Left lung (tissue), 14 donors: ENCODE measurements at places on chromosomes 2 and 18. TPM values are rescaled to one million over a fixed set of nuclear protein-coding genes. Genes with fewer than 3 reads are reported as not detected.

GRCh38 chr2:207341112-207341750 is 175.5 kb upstream of the KLF7 start:
- no peak for DNase-seq

GRCh38 chr2:31271851-31272267 is 37.9 kb downstream of the EHD3 start:
- no peak for DNase-seq

DNA sequence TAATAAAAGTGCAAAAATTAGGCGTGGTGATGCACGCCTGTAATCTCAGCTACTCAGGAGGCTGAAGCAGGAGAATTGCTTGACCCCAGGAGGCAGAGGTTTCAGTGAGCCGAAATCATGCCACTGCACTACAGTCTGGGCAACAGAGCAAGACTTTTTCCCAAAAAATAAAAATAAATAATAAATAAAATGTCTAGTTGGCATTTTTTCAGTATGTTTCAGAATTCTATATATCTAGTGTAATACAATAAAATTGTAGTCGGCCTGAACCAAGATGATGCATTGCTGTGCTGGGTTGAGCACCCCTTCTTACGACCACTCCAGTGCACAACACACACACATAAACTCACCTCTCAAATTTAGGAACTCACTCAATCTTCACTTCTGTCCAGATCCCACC is 108.2 kb downstream of the XIRP2 start:
- no peak for DNase-seq

- DNase-seq: no peak
These were observed 95.7 kb upstream of the SLC39A10 start for GRCh38 chr2:195561116-195561921.

GRCh38 chr2:17625446-17625845 is 85.0 kb downstream of the VSNL1 start:
- no peak for DNase-seq

DNA sequence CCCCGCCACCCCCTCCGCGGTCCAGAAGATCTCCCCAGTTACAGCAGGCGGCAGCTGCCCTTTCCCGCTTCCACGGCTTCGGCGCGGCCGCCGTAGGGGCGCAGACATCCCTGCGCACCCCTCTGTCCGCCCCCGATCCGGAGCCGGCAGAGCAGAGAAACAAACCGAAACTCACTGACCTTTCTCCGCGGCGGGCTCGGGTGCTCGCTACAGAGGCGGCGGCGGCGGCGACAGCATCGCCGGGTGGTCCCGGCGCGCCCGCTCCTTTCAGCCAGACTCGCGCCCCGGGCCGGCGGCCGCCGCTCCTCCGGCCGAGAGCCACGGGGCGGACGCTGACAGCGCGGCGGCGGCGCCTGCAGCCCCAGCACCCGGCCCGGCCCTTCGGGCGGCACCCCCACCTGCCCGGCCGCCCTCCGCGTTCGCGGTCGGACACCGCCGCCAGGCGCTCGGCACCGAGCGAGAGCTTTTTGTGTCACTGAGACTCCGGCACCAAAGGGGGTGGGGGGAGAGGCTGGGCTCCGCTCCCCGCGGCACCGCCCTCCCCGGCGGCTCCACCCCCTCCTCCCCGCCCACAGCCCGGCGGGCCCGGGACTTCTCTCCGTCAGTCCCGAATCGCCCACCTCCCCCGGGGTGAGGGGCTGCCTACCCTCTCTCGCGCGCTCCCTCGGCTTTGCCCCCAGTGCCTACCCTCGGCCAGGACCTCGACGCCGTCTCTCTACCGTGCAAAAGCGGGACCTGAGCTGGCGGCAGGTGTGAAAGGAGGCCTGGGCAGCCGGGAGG is 1.4 kb upstream of the RNF152 start:
- DNase-seq: peak; percentile 90

- DNase-seq: peak; percentile 1
These were observed 999.8 kb upstream of the CDH2 start for GRCh38 chr18:29176681-29177080.

DNA sequence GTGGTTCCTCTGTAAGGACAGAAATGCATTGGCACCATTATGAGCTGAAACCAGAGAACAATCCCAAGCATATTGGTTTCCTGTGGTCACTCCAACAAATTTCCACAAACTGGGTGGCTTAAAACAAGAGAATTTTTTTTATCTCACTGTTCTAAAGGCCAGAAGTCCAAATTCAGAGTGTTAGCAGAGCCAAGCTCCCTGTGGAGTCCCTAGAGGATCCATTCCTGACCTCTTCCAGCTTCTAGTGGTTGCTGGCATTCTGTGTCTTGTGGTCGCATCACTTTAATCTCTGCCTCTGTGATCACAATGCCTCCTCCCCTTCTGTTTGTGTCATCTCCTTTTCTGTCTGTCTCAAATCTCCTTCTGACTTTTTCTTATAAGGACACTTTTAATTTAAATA is 380.3 kb downstream of the NYAP2 start:
- no peak for DNase-seq

GRCh38 chr18:78092901-78093300 is 843.3 kb downstream of the GALR1 start:
- DNase-seq: no peak

GRCh38 chr2:112877423-112877822 is 33.5 kb upstream of the IL37 start:
- no peak for DNase-seq

DNA sequence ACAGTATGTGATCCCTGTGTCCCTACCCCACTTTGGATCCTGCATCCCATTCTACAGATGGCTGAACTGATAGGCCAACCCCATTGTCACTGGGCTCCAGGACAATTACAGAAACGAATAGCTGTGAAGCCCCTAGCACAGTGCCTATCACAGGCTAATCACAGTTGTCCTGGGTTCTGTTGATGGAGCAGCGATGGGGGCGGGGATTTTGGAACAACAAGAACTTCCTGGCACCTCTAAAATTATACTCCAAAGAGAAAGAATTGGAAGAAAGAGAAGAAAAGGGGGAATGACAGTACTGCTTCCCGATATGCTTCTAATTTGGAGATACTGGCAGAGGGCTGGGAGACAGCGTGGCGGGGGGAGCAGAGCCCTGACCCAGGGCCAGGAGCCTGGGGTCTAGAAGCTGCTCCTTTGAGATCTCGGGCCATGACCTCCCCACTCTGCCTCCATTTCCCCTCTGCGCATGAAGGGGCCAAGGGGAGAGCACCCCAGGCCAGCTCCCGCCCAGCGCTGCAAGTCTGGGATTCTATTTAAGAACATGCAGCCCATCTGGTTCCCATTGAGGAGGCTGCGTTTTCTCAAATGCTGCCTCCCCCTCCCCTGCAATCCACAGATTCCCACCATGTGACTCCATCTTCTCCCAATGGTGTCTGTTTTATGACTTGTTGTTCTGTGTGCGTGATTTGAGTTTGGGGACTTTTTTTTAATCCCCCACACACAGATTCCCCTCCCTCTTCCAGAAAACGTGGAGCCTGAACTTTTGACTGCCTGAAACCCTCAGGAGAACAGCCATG is 202.7 kb downstream of the CYP26B1 start:
- DNase-seq: no peak

GRCh38 chr2:150011161-150011730 is 423.7 kb upstream of the MMADHC start:
- DNase-seq: no peak

- DNase-seq: no peak
These were observed 19.4 kb upstream of the DUSP2 start for GRCh38 chr2:96164459-96165184.

DNA sequence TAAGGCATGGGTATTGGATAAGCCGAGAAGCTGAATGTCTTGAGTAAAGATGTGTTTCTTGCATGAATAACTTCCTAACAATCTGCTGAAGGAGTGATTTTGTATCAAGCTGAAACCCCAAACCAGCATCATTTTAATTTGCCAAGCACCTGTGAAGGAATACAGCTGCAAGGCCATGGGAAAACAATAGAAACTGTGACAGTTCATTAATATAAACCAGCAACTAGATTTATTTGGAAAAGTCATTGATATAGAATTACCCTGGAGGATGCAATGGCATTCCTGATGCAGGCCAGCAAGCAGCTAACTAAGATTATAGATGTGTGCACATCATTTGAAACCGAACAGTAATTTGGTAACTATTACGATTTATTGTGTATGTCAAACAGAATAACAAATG is 155.7 kb upstream of the TCF4 start:
- no peak for DNase-seq

RASGRP3 gene
- total RNA-seq: 20.3 TPM

TCF4 gene
- 102 TPM for total RNA-seq

AMER3 gene
- total RNA-seq: not detected

SERPINB3 gene
- not detected for total RNA-seq

FARSB gene
- 23.1 TPM for total RNA-seq

TGFA gene
- 15.6 TPM for total RNA-seq

POTEJ gene
- total RNA-seq: not detected

FSHR gene
- not detected for total RNA-seq

TCF7L1 gene
- 17.7 TPM for total RNA-seq
